Tibial artery (tissue), 4 donors: ENCODE measurements at places on chromosomes 5 and 9.

DNA sequence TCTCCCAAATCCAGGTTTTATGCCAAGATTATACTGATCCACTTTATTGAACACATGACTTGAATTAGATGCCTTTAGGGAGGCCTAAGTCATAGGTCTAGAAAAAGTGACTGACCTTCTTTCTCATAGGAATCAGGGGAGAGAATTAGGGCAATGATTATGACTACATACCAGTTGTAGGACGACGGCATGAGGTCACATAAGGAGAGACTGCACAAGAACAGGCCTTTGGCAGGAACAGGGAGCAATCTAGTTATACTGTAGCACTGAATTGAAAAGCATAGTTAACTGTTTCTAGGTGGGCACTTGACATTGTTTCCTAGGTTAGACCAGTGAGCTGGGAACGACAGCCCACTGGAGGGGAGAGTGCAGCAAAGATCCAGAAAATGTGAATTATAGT lies 22.7 kb downstream of the CREBRF start:
- no peak overlapping the region for H3K4me3 ChIP-seq
- DNase-seq = no peak
- H3K36me3 ChIP-seq = peaks cover 6% of the 10 kb centered on the region
- H3K27ac ChIP-seq = no peak overlapping the region
- no peaks in the 10 kb centered on the region for H3K27me3 ChIP-seq
- peaks cover 14% of the 10 kb centered on the region for H3K4me1 ChIP-seq

- H3K36me3 ChIP-seq = no peaks in the 10 kb centered on the region
- no peak overlapping the region for H3K4me3 ChIP-seq
- no peak overlapping the region for H3K27ac ChIP-seq
- DNase-seq = no peak
These were observed 138.0 kb upstream of the IRX4 start for GRCh38 chr5:2020730-2021129.

DNA sequence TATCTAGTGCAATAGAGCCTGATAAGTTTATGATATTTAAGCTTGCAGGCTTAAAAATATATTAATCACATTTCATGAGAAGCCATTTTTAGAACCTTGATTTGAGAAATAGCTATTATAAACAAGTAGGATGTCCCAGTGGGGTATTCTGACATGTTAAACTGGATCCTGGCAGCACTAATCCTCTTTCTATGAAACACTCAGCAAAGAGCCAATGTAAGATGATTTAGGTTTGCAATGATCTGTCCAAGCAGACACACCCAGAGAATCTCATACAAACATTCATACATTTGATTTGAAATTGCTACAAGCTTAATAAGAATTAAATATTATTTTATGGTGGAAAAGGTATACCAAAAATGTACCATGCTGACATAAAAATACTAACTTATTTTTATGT lies 86.5 kb downstream of the ERP44 start:
- no peak for DNase-seq
- no peak overlapping the region for H3K27ac ChIP-seq
- H3K4me1 ChIP-seq = no peaks in the 10 kb centered on the region
- H3K27me3 ChIP-seq = no peaks in the 10 kb centered on the region

DNA sequence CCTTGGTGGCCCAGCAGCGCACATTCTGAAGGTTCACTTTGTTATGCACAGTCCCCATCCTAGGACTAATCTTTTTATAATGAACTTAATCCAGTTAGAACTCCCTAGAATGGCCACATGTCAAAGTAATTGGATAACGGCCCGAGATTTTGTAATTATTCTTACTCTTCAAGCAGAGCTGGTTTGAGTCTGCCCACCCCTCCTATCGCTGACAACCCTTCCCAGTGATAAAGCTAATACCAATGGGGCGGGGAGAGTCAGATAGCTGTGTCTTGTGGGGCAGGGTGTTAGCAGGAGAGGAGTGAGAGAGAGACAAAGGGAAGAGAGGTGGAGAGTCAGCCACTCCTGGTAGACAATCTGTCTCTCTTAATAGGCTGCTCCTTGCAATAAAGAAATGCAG lies 356.9 kb downstream of the SLIT3 start:
- no peak for DNase-seq
- no peaks in the 10 kb centered on the region for H3K4me1 ChIP-seq
- H3K27ac ChIP-seq = no peak overlapping the region
- no peaks in the 10 kb centered on the region for H3K36me3 ChIP-seq
- H3K27me3 ChIP-seq = no peaks in the 10 kb centered on the region
- H3K4me3 ChIP-seq = no peak overlapping the region

GRCh38 chr5:19977099-19977498 lies 10.9 kb downstream of the CDH18 start:
- no peaks in the 10 kb centered on the region for H3K36me3 ChIP-seq
- no peaks in the 10 kb centered on the region for H3K4me1 ChIP-seq
- no peaks in the 10 kb centered on the region for H3K27me3 ChIP-seq
- H3K27ac ChIP-seq = no peak overlapping the region
- H3K4me3 ChIP-seq = no peak overlapping the region
- no peak for DNase-seq

- H3K27me3 ChIP-seq = no peaks in the 10 kb centered on the region
- H3K27ac ChIP-seq = no peak overlapping the region
- no peaks in the 10 kb centered on the region for H3K4me1 ChIP-seq
- DNase-seq = no peak
These were observed 101.1 kb upstream of the ZNF366 start for GRCh38 chr5:72608297-72608696.

GRCh38 chr5:74389531-74390305 lies 250.8 kb downstream of the ENC1 start:
- no peak overlapping the region for H3K4me3 ChIP-seq
- no peaks in the 10 kb centered on the region for H3K27me3 ChIP-seq
- no peak for DNase-seq
- H3K36me3 ChIP-seq = no peaks in the 10 kb centered on the region

DNA sequence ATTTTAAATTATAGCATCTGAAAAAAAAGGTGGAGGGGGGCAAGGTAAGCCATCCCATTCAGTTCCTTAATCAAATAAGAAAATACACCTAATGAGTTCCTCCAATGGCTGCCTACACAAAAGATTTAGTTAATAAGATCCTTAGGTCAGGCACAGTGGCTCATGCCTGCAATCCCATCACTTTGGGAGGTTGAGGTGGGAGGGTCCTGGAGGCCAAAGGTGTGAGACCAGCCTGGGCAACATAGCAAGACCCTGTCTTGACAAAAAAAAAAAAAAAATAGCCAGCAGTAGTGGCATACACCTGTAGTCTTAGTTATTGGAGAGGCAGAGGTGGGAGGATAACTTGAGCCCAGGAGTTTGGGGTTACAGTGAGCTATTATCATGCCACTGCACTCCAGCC lies 78.4 kb downstream of the ST8SIA4 start:
- no peak overlapping the region for H3K27ac ChIP-seq
- DNase-seq = no peak
- H3K4me3 ChIP-seq = no peak overlapping the region

GRCh38 chr5:33311893-33312292 lies 128.9 kb upstream of the TARS1 start:
- H3K36me3 ChIP-seq = no peaks in the 10 kb centered on the region
- DNase-seq = no peak

GRCh38 chr5:40666657-40667056 lies 13.1 kb upstream of the PTGER4 start:
- no peaks in the 10 kb centered on the region for H3K27me3 ChIP-seq
- no peaks in the 10 kb centered on the region for H3K36me3 ChIP-seq
- no peak for DNase-seq
- no peak overlapping the region for H3K27ac ChIP-seq

GRCh38 chr9:92804727-92805126 lies 40.1 kb upstream of the BICD2 start:
- no peak for DNase-seq
- H3K27me3 ChIP-seq = peaks cover 69% of the 10 kb centered on the region
- no peaks in the 10 kb centered on the region for H3K36me3 ChIP-seq

- no peak for DNase-seq
- no peak overlapping the region for H3K4me3 ChIP-seq
- H3K36me3 ChIP-seq = peaks cover 8% of the 10 kb centered on the region
- peak overlapping the region; percentile 46 for H3K27ac ChIP-seq
- H3K4me1 ChIP-seq = no peaks in the 10 kb centered on the region
These were observed 31.6 kb upstream of the ACOT12 start for GRCh38 chr5:81425569-81425968.

DNA sequence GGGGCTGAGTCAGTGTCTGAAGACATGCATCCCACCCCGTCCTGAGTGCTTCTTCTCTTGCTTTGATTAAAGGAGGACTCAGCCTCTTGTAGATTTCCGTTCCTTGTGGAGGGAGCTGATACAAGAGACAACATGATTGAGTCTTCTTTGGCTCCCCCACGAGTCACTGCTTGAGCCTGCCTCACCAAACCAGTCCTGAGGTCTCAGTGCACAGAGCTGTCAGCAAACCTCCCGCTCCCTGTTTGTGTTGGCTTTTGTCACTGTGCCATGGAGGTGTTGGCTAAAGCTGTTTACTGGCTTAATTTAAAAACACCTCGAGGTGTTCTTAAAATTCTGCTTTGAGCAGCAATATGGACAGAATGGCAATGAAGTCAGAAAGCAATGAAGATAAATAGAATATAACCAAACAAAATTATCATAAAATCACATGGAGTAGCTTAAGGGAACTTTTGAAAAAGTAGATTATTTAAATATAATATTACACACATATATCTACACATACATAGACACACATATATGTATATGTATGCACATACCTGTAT lies 234.1 kb upstream of the ANKRD55 start:
- DNase-seq = no peak
- no peaks in the 10 kb centered on the region for H3K36me3 ChIP-seq
- no peaks in the 10 kb centered on the region for H3K27me3 ChIP-seq
- no peaks in the 10 kb centered on the region for H3K4me1 ChIP-seq
- H3K4me3 ChIP-seq = no peak overlapping the region
- H3K27ac ChIP-seq = no peak overlapping the region

DNA sequence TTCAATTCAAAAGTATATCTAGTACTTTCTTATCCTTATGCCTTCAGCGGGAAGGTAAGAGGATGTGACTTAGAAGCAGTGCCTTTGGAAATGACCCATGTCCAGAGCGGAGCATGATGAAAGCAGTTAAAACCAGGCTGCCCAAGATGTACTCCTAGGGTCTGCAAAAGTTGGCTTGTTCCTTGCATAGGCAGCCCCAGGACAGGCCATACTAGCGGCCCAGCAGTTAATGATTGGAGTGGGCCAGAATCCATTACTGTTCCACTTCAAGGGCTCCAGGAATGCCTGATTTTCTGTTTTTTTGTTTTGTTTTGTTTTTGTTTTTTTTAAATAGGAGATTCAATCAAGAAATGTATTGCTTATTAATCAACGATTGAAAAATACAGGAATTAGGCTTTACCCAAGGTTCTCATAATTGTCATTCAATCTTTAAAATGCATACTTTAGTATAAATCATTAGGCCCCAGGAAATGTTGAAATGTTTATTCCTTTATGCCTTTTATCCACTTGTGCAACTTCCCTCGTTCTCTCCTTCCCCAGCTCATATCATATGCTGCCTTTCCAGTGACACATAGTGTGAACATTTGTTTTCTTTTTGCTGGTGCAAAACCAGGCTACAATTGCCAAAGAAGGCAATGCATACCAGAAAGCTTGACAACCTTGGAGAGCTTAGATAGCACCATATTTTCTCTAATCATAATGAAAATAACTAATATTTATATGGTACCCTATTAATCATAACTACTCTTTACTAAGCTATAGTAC lies 190.8 kb downstream of the ARHGEF28 start:
- peaks cover 10% of the 10 kb centered on the region for H3K4me1 ChIP-seq
- no peaks in the 10 kb centered on the region for H3K36me3 ChIP-seq
- H3K4me3 ChIP-seq = no peak overlapping the region
- DNase-seq = no peak
- H3K27me3 ChIP-seq = no peaks in the 10 kb centered on the region

DNA sequence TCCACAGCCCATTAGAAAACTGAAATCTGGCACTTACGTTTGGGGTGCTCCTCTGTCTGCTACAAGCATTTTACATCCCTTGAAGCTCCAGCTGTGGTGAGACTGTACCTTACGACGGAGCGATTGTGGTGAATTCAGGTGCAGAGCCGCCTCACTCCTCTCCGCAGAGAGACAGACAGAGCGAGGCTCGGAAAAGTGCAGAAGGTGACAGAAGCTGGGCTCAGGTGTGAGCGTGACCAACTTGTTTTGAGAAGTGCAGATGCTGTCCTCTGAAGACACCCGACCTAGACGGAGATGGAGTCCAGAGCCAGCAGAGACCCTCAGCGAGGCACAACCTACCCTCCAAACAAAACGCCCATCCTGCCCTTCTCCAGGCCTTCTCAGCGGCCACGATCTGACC lies 196.5 kb downstream of the MED10 start:
- no peaks in the 10 kb centered on the region for H3K36me3 ChIP-seq
- no peak overlapping the region for H3K27ac ChIP-seq
- no peaks in the 10 kb centered on the region for H3K27me3 ChIP-seq
- H3K4me3 ChIP-seq = no peak overlapping the region
- no peaks in the 10 kb centered on the region for H3K4me1 ChIP-seq

GRCh38 chr5:140637371-140638100 lies 1.7 kb upstream of the TMCO6 start:
- no peak overlapping the region for H3K4me3 ChIP-seq
- no peaks in the 10 kb centered on the region for H3K36me3 ChIP-seq
- no peak for DNase-seq
- peaks cover 11% of the 10 kb centered on the region for H3K4me1 ChIP-seq

DNA sequence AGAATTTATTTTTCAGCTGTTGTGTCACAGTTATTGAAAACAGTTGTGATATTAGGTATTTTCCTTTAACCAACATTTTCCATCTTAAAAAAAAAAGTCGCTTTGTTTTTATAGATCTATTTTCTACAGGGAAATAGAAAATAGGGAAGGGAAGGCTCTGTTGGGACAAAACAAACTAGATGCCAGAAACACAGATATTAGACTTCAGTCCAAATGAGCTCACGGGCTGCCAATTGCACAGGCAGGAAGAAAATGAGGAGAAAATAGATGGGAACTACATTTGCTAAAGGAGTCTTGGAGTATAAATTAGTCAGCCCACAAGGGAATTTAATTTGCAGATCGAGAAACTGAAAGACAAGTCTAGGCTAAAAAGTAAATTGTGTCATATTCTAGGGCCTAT lies 21.4 kb upstream of the ISOC1 start:
- H3K27ac ChIP-seq = no peak overlapping the region
- no peak overlapping the region for H3K4me3 ChIP-seq
- H3K4me1 ChIP-seq = no peaks in the 10 kb centered on the region
- H3K36me3 ChIP-seq = no peaks in the 10 kb centered on the region

DNA sequence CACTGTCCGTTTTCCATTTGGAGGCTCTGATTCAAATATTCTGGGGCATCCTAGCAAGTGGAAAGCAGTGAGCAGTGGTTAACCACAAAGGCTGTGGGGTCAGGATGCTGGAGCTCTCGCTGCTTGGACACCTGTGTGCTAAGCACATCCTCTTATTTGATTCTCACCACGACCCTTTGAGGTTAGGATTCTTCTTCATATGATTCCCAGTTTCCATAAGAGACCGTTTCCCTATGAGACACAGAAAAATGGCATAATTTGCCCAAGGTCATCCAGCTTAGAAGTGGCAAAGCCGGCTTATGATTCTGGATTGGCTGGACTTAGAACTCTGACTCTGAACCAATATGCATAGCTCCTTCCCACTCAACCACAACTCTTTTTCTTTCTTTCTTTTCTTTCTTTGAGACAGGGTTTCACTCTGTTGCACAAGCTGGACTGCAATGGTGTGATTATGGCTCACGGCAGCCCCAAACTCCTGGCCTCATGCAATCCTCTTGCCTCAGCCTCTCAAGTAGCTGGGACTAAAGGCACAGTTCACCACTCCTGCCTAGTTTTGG lies 207.7 kb downstream of the TTLL11 start:
- no peaks in the 10 kb centered on the region for H3K27me3 ChIP-seq
- no peak for DNase-seq
- H3K36me3 ChIP-seq = no peaks in the 10 kb centered on the region
- H3K4me3 ChIP-seq = no peak overlapping the region

- no peaks in the 10 kb centered on the region for H3K27me3 ChIP-seq
- no peak overlapping the region for H3K27ac ChIP-seq
- no peak for DNase-seq
- no peak overlapping the region for H3K4me3 ChIP-seq
- peaks cover 16% of the 10 kb centered on the region for H3K4me1 ChIP-seq
These were observed 58.7 kb upstream of the NFIB start for GRCh38 chr9:14372437-14373335.
